ENCODE measurements at places on chromosomes 6 and 20. TPM values are rescaled to one million over a fixed set of nuclear protein-coding genes. Genes with fewer than 3 reads are reported as not detected.

The LYRM2 gene
- 33.1 TPM for total RNA-seq

The SPAG4 gene
- 8.6 TPM for total RNA-seq

The PPP1R3G gene
- 2.6 TPM for total RNA-seq

DNA sequence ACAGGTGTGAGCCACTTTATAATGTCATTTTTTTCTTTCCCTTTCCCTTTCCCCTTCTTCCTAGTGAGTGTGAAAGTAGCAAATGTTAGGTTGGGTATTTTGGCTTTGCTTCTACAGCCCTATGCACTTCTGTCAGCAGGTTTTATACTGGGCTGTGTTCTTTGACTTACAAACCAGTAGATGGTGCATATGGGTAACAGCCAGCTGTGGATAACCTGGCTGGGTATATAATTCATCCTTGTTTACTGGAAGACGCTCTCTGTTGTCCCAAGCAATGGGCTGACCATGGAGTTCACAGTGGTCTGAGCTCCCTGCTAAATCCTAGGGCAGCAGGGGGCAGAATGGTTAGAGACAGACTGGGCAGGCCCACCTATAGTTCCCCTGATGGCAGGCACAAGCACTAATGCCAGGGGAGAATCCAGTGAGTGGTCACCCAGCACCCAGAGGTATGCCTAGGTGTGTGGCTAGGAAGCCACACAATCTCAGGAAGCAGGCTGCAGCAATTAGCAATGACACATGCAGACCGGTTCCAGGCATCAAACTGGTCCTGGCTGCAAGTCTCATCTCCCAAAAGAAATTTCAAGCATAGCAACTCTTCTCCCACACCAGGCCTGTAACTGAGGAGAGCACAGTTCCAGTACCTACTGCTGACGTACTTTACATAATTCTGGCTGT, 592.7 kb upstream of the MAN1A1 start:
- no peaks in the 10 kb centered on the region for H3K27me3 ChIP-seq
- DNase-seq: no peak
- no peak overlapping the region for H3K4me3 ChIP-seq
- H3K36me3 ChIP-seq: no peaks in the 10 kb centered on the region
- H3K4me1 ChIP-seq: no peaks in the 10 kb centered on the region

DNA sequence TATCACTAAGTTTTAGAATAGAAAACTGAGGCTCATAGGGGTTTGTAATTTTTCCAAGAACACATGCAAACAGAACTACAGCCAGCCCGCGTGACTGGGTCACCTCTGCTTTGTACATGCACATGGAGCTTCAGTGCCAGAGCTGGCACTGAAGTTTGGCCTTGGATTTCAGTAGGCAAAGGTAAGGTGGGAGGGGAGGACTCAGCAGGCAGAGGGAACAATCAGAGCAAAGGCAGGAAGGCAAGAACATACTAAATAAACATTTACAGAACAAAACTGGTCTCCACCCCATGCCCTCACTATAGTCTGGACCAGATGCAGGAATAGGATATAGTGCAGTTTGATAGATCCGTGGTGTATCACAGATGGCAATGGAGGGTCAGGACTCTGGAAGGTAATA, 13.6 kb upstream of the ABRACL start:
- no peaks in the 10 kb centered on the region for H3K36me3 ChIP-seq
- H3K4me3 ChIP-seq: no peak overlapping the region
- DNase-seq: no peak

GRCh38 chr6:45648262-45648620, 270.5 kb upstream of the SUPT3H start:
- no peak overlapping the region for H3K4me3 ChIP-seq
- H3K27me3 ChIP-seq: no peaks in the 10 kb centered on the region
- DNase-seq: no peak
- H3K4me1 ChIP-seq: peaks cover 60% of the 10 kb centered on the region
- peaks cover 2% of the 10 kb centered on the region for H3K36me3 ChIP-seq

- no peaks in the 10 kb centered on the region for H3K27me3 ChIP-seq
- peaks cover 3% of the 10 kb centered on the region for H3K36me3 ChIP-seq
- H3K4me3 ChIP-seq: no peak overlapping the region
- no peak for DNase-seq
Measured at GRCh38 chr6:112911959-112912358, 564.8 kb downstream of the RFPL4B start.
